ENCODE measurements at places on chromosomes 5 and 9.

GRCh38 chr9:113349445-113350094 lies at the start of gene BSPRY:
BSPRY (plus strand) TSS chr9:113349541; CDS start chr9:113349580, 39 bp downstream.
- peak; percentile 55 for DNase-seq

DNA sequence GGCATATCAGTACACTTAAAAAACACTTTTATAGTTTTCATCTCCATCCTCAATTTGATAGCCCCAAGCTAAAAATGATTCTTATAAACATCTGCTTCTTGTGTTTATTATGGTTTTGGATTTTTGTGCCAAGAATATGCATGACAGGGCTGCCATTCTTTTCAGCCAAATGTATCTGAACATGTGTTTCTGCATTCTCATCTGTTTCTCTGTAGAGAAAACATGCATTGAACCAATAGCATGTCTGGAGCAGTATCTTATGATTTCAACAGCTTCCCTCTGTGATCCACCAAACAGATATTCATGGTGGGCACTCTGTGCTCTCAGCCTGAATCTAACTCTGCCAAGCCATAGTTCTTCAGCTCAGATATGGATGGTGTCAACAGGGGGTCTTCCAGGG lies 99.3 kb upstream of the ERCC6L2 start:
- DNase-seq: no peak

DNA sequence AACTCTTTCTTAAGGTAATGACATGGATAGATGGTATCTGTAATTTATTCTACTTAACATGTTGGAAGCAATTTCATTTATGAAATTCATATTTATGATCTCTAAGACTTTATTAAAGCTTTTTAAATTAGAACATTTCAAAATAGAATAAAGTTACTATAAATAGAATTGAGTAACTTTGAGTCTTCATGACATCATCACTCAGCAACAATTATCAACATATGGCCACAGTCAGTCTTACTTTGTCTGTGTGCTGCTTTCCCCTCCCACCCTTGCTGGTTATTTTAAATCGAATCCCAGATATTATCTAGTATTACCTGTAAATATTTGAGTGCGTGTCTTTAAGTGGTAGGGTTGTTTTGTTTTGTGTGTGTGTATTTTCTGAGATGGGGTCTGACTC lies 65.2 kb downstream of the IPO11 start:
- DNase-seq: no peak

GRCh38 chr9:128916204-128916603 lies 4.6 kb upstream of the PHYHD1 start:
- DNase-seq: no peak

DNA sequence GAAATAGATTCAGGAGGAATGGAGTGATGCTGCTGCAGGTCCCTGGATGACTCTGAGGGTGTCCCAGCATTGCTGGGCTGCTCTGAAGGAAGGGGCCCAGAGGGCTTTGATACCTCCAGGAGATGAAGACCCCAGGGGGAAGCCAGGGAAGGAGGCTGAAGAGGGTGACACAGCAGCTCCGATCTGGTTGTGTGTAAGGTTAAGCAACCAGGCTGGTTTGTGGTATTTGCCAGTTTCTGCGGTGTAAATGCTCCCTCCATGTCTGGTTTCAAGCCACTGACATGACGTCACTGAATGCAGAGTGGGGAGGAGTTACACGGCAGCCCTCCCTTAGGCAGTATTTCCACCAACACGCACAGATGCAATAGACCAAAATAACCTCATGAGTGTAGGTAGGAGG lies 40.0 kb upstream of the ORM1 start:
- DNase-seq: no peak

GRCh38 chr9:104075801-104076753 lies 18.0 kb upstream of the SMC2 start:
- DNase-seq: no peak

DNA sequence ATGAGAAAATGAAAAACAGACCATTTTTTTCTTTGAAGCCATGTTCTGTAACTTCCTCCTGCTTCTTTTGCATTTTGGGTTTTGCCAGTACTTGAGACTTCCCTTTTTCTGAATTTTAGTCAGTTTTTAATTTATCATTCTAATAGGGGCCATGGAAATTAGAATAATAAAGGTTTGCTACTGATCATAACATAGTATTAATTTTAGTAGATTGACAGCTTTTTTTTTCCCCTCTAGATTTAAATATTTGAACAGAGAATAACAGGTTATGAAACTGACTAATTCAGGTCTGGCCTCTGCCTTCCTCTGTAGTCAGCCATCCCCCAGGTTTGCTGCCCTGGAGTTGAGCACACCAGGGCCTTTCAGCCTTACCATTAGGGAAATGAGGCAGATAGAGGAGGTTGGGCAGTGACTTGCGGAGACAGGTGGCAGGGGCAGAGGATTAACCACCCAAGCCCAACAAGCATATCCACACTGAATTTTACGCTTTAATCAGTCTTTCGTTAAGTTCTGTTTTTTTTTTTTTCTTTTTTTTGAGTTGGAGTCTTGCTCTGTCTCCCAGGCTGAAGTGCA lies 80.1 kb upstream of the TNFAIP8 start:
- no peak for DNase-seq

DNA sequence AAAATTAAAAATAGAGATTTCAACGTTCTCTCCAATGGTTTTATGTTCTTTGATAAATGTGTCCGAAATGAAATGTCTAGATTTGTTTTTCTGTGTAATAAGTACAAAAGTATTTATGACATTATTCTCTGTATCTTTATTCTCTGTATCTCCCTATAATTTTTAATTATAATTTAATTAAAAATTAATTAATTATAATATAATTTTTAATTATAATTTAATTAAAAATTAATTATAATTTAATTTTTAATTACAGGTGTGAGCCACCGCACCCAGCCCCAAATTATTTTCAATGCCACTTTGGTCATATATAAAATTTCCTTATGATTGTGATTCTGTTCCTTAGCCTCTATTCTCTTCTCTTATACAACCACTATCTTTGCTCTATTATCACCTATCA lies 28.2 kb downstream of the SPATA31C2 start:
- no peak for DNase-seq

GRCh38 chr9:126684965-126685465 lies 71.3 kb downstream of the LMX1B start:
- no peak for DNase-seq
